Brain microvascular endothelial cell (primary cell): ENCODE measurements at places on chromosomes 4 and X.

- DNase-seq: no peak
Observed at GRCh38 chr4:3790006-3790561, 23.9 kb downstream of the ADRA2C start.

- no peak for DNase-seq
Observed at GRCh38 chrX:19133231-19133630, 11.0 kb upstream of the ADGRG2 start.

DNA sequence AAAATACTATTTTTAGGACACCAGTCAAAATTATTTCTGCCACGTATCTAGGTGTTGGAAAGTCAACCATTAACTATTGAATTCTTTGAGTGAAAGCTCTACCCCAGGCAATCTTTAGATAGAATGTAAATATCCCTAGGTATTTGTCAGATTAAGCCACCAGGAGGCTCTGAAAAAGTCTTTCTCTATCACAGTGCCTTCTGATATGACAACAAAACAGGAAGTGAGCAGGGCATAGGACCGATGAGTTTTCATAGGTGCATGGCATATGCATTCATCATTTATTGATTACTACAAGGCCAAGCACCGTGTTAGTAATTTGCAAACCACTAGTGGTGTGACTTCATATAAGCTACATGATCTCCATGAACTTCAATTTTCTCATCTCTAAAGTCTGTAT is 333.6 kb upstream of the F9 start:
- no peak for DNase-seq

- DNase-seq: no peak
Observed at GRCh38 chr4:1563768-1564485, 120.2 kb downstream of the FAM53A start.

DNA sequence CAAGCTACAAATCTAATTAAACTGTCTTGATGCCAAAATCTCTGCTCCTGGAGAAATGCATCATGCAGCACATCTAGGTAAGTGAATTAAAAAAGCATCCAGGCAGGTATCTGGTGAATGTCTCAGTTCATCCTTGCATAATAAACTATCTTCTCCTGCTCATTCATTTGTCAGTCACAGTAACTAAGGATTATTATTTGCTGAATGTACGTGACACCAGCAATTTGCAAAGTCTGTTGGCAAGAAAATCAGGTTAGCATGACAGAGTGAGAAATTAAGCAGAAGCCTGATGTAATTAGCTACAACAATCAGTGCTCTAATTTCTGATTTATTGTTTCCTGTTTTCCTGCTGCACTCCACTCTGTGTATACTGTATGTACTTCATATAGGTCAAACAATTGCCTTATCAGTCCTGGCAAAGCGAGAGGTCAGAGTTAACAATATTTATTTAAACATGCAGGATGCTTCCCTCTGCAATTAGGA is 213.6 kb downstream of the FBXO8 start:
- DNase-seq: no peak

DNA sequence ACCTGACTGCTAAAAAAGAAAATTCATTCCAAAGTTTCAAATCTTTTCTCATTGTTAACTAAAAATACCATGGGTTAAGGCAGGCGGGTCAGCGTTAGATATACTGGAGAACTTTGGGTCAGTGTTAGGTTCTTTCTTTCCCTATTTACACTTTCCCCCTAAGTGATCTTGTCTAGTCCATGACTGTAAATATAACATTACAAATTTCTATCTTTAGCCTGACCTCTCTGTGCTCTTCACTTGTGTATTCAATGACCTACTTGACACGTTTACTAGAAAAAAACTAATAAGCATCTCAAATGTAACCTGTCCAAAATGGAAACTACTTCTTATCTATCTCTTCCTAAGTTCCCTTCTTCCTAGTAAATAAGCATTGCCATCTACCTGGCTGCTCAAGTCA is 95.3 kb downstream of the JADE1 start:
- no peak for DNase-seq

- DNase-seq: peak; percentile 4
Observed at GRCh38 chr4:55949482-55949802, 697 bp downstream of the CEP135 start.

DNA sequence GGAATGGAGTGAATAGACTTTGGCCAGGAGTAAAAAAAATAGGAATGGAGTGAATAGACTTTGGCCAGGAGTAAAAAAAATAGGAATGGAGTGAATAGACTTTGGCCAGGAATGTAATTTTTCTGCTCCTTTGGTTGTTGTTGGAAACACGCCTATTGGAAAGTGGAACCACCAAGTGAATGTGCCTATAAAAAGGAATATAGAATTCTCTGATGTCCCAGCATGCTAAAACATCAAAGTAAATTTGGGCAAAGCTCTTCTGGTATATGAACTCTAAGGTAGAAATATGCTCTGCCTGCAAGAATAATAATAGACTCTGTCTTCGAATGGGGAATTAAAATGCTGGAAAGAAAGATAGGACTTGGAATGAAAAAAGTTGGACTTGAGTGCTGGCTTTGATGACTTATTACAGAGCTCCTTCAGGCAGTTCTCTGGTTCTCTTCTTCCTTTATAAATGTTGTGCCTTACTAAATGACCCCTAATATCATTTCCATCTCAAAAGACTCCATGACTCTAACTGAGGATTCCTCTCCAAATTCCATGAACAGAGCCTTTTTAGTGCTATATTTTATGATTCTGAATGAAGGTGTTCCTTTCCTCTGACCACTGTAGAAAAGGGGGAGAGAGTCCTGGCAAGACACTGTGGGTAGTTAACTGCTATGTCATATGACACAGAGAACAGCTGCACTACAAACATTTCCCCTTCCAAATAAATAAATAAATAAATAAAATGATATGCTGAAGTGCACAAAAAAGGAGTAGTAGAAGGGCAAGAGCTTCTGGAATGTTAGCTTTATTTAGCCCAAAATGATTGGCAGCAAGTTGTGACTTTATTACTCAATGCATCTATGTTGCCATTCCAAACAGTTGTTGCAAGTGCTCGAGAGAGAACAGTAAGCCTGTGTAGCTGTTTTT is 13.5 kb upstream of the GBA3 start:
- no peak for DNase-seq
